ENCODE measurements at places on chromosomes 11 and 22.

DNA sequence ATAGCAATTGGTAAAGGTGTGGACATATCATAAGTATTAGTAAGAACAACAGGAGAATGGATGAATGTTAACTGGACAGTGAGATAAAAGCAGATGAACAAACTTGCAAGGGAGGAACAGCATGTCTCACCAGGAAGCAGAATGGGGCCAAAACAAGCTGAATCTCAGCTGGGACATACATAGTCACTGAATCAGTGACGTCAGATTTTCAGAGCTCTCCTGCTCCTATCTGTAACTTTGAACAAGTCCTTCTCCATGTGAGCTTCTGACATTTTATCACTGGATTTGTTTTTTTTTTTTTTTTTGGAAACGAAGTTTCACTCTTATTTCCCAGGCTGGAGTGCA, 118.7 kb downstream of the BBOX1 start:
- DNase-seq: no peak

DNA sequence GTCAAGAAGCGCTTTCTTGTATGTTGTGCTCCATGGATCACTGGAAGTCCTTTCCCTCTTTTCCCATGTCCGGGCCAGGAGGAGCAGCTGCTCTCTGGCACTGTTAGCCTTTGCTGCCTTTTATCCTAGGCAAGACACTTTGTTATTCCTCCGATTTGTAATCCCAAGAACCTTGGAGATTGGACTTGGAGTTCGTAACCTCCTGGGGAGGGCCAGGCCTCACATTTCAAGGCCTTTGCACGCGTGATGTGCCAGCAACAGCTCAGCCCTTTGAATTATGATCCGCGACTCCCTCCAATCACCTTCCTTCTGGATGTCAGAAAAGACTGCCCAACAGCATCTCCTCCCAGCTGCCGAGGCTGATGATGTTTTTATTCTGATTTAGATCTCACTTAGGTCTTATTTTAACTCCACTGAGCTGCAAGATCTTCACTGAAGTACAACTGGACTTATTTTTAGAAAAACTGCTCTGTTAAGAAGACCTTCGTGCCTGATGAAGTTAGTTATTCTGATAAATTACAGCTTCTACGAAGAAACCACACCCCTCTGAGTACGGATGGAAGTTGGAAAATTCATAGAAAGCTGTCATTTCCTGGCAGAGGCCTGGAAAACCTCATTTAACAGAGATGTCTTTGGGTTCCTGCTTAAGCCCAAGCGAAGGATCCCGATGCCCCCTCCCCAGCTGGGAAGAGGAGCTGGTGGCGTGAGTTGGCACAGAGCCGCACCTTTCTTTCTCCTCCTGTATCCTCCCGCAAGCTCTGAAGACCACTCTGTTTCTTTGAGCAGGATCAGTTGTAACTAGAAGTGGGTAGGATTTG, 62.4 kb downstream of the PARVB start:
- DNase-seq: no peak

DNA sequence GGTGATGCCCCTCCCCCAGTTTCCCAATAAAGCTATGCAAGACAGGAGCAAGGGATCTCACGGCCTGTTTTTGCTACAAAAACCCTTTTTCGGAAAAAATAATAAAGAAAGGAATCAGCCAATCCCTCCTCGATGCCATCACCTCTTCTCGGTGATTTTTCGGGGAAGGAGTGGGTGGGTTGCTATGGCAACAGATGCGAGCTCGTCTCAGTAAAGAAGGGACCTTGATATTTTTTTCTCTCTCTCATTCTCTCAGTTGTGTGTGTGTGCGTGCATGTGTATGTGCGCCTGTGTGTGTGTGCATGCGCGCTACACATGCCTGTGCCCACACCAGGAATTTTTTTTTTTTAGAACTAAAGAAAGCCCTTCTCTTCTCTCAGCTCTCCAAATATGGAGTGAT, 3.8 kb upstream of the NPAS4 start:
- no peak for DNase-seq

DNA sequence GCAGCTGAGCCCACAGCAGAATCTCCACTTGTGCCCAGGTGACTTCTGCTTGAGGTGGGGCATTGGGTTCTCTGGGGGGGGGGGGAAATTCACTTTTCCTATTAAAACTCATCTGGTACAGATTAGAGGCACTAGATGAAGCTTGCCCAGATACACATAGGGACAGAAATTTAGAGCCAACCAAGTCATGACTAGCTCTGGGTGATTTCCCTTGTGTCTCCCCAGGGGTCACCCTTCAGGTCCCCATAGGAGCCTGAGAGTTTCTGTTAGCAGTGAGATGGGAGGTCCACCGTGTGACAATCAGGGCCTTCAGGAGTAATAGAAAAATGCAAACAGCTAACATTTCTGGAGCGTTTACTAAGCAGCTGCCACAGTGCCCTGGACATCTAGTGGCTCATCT, 77.0 kb downstream of the NAT10 start:
- no peak for DNase-seq

GRCh38 chr11:92728628-92729027, 240.8 kb upstream of the MTNR1B start:
- DNase-seq: no peak

DNA sequence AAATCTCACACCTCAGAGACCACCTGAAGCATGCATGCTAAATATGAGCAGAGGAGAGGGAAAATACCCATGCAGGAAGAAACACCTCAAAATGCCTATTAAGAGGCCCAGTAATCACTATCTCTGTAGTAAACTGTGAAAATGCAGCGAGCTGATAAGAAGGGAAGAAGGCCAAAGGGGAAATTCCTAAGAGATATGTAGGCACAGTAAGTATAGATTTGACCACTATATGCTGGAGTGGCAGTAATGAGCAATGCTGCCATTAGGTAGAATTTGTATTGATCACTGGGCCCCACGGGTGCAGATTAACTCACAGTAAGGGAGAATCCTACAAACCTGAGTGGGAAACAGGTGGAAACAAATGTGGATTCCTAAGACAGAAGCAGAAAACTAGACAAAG, 1813.1 kb upstream of the RAG2 start:
- DNase-seq: no peak

GRCh38 chr11:20158597-20159257, 1.5 kb downstream of the DBX1 start:
- DNase-seq: no peak

DNA sequence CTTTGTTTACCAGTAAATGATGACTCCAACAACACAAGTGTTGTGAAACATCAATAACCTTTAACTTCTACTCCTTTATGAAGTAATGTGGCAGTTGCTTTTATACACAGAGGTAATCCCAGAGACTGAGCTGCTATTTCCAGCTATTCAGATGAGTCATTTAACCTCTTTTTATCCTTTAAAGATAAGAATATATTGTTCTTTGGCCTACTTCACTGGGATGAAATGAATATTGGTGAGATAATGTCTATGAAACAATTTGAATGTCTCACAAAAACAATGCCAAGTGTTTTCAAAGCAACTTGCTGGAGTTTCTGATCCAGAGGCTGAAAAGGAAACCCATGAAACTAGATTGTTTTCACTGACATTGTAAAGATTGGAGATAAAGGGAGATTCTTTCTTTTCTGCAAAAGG, 564.4 kb upstream of the LUZP2 start:
- DNase-seq: no peak

- DNase-seq: no peak
Measured at GRCh38 chr22:46974631-46975585, 212.5 kb downstream of the TBC1D22A start.

DNA sequence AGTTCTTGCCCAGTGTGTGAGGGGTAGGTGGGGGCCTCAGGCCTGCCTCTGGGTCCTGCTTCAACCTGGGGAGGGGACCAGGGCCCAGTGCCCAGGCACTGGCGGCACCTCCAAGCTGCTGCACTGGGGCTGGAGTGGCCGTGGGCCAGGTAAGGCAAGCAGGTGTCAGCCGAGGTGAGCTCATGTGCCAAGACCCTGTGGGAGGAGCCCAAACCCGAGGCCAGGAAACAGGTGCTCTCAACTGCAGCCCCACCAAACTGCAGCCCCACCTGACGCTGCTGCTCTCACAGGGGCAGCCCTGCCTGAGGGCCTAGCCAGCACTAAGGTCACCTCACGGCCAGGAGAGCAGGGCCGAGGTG, 18.1 kb upstream of the GNB1L start:
- DNase-seq: no peak

GRCh38 chr11:130070109-130070845, 583 bp downstream of the APLP2 start:
- peak; percentile 37 for DNase-seq

DNA sequence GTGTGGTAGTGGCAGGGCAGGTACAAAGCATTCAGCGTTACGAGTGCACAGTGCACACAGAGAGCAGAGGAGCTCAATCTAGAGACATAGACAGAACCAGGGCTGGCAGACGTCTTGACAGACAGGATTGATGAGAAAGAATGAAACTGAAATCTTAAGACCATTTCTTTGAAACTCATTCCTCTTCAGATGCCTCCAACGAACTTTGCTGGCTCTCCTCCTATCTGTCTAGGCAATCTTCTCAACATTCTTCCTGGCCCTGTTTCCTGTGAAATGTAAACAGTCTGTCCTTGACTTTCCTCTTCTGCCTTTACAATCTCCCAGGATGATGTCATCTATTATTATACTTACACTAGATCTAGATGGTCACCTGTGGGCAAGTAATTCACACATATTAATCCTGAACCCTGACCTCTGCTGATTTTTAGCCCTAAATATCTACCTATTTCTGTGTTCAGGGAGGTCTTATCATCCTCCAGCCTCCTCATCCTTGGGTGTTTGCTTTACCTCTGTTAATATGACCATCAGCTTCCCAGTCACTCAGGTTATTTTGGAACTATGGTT, 119.5 kb downstream of the ENTHD1 start:
- DNase-seq: peak; percentile 34
